Neuronal stem cell (in vitro differentiated cells): ENCODE measurements at places on chromosomes 12 and 14.

- DNase-seq, result no peak
Observed at GRCh38 chr12:26666286-26666685, 166.7 kb downstream of the ITPR2 start.

DNA sequence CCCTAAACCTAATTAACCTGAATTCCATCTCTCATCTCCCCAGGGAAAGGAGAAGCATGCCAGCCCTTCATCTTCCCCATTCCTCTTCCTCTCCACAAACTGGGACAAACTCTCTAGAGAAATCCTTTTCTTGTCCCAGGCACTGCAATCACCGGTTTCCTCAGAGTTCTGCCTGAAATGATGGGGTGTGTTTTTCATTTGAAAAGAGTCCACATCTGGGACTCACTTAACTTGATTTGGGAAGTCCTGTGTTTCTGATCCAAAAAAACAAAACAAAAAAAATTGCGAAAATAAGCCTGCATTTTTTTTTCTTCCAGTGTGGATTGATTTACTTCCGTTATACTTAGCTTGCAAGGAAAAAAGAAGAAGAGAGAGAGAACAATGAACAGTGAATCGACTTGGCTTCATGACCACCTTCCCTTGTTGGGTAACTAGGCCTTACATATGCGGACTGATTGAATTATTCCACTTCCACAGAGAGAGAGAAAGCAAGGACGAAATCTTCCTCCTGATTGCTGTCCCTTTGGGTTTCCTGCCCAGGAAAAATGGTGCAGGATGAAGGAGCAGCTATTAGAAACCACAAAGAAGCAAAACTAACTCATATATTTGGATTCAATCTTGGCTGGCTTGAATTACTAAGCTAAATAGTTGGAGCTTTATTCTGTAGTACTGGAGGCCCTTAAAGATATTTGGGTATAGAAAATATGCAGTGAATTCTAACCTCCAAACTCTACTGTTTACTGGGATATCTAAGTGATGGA is 506.2 kb upstream of the TBX3 start:
- DNase-seq, result no peak

DNA sequence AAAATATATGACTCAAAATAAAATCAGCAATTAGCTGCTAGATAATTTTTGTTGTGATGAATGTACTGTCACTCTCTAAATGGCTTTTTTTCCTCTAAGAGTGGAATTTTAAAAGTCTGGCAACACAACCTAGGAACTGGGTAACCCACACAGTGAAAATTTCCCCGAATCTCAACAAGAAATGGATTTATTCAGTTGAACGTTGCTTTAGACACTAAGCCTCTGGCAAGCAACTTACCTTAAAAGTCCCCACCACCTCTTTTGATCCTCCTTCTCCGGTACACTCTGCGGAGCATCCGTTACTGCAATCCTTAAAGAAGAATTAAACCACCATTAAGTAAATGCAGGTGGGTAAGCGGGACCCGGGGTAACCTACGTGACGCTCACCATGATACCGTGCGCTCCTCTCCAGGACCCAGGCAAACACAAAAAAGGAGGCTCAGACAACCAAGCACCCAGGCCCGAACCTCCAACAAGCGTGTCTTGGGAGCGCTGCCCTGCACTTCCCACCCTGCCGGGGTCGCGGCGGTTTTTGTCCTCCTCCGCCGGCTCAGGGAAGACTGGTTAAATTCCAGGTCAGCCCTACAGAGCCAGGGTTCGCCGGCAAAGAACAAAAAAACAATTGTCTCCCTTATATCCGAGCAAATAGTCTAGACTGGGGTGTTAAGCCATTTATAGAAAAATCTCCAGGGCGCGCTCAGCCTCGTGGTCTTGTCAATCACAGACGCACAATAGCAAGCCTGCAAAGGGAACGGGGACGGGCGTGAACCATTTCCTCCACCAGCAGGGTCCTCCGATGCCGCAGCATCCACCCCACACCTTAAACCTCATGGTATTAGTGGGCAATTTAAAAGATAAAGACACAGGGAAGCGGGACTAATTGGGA is 47.1 kb downstream of the BCAT1 start:
- peak; percentile 77 for DNase-seq

DNA sequence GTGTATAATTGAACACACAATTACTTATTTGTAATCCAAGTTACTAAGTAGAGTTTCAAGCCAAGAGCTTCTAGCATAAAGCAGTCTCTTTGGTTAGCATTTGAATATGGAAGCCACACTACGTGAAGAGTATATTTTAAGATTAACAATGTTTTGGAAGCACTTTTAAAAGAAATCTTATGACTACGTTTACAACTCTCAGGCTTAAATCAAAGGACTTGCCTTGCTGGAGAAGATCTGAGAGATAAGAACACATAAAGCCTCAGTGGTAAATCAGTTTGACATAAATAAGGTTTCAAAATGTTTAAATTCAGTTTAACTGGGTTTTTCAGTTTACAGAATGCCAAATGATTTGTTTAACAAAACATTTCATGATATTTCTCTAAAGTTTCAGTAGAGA is 161.9 kb upstream of the PDE3A start:
- no peak for DNase-seq

GRCh38 chr12:68823696-68824095 is 15.7 kb downstream of the MDM2 start:
- no peak for DNase-seq

DNA sequence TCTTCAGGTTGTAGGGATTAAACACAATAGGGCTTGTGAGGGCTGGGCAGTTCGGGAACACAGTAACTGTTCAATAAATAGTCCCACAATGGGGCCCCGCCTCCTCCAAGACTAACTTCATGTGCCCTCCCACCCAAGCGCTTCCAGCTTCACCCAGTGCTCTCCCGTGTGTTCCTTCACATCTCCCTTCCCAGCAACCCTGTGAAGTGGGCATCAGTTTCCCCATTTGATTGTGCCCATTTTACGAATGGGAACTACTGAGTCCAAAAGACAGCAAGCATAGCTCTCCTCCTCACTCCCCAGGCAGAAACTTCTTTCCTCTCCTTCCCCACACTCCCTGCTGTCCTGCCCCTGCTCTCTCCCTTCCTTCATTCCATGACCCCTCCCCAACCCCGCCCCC is 6.2 kb upstream of the TRPV4 start:
- no peak for DNase-seq

- no peak for DNase-seq
Observed at GRCh38 chr14:99261912-99262787, 9.8 kb downstream of the BCL11B start.

DNA sequence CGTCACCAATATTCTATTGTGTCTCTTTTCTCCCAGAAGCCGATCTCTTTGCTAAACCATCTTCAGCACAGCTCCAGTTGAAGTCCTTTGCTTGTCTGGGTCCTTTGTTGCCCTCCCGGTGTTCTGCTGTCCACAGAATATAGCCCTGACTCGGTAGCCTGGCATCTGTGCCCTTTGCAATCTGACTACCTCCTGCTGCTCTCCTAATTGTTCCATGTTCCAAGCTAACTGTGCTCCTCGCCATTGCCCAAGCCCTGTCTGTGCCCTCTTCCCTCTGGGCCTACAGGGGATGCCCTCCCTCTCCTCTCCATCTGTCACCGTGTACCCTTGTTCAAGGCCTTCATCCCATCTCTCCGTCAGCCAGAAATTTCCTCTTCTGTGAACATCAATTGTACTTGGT is 306.3 kb downstream of the APAF1 start:
- no peak for DNase-seq

GRCh38 chr14:42734041-42734440 is 1127.4 kb downstream of the LRFN5 start:
- DNase-seq, result no peak

DNA sequence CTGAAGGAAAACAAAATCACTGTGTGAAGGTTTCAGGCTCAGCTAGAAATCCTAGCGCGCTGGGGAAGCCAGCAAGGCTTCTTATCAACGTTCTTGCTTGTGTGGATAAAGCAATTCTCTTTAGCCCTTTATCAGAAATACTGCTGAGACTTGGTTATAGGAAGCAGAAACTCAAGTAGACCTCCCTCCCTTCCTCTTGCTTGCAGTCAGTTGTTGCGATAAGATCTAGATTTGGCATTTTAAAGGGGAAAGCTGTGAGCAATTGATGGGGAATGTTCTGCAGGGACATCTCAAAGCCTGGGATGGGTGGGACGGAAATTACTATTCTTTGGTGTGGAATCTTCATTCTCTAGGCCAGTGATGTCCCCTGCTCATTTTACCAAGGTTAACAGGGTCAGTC is 76.4 kb upstream of the ANO4 start:
- no peak for DNase-seq

DNA sequence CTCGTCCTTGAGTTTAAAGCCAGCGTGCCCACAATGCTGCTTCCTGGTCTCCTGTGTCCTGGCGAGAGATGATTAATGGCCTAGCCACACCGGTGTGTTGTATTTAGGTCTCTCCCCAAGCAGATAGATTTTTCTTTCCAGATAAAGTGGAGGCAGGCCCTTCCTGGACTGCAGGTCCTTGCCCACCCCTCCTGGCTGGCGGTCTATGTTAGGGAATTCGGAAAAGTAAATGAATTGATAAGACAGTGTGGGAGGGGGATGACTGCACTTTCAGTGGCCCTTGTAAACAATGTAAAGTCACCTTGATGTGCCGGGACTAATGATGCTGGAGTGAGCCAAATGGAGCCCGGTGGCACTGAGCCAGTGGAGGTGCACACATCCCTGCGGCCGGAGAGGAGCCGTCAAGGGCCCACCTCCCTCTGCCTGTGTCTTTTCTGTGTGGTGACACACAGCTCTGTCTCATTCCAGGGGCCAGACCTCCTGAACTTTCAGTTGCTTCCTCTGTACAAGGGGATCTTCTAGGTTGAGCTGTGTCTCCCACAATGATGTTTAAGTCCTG is 70.6 kb upstream of the ESRRB start:
- no peak for DNase-seq

- DNase-seq, result peak; percentile 18
Observed at GRCh38 chr12:129312048-129312447, 458.8 kb downstream of the GLT1D1 start.

GRCh38 chr14:70780396-70781075 is 28.8 kb downstream of the MAP3K9 start:
- DNase-seq, result no peak

- DNase-seq, result no peak
Observed at GRCh38 chr12:128007250-128007649, 259.7 kb upstream of the TMEM132C start.

DNA sequence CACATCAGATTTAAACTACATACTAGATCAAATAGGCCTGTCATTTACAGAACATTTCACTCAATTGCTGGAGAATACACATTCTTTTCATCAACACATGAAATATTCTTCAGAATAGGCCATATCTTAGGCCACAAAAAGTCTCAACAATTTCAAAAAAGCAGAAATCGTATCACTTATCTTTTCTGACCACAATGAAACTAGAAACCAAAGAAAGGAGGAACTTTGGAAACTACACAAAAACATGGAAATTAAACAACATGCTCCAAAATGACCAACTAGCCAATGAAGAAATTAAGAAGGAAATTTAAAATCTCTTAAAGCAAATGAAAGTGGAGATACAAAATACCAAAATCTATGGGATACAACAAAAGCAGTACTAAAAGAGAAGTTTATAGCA is 35.1 kb downstream of the PARP11 start:
- DNase-seq, result no peak
